CD4-positive, alpha-beta memory T cell (primary cell): ENCODE measurements at places on chromosomes 6 and 20.

DNA sequence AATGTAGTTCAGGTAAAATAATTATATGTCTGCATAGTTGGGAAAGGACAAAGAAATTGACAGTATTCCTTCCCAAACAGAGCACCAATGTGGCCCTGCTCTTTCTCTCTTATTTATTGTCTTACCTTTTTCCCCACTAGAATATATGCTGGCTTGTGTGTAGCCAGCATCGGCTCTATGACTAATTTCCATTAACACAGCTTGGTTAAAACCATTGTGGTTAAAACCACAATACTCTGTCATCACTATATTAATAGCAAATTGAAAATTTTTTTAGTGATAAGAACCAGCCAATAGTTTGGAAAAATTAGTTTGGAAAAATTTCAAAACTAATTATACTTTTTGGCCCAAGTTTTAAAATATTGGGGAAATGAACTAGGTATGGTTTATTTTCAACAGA lies 535.1 kb downstream of the UTRN start:
- no peak for DNase-seq

- no peak for DNase-seq
Observed at GRCh38 chr20:50728981-50729874, 2.2 kb upstream of the PARD6B start.

DNA sequence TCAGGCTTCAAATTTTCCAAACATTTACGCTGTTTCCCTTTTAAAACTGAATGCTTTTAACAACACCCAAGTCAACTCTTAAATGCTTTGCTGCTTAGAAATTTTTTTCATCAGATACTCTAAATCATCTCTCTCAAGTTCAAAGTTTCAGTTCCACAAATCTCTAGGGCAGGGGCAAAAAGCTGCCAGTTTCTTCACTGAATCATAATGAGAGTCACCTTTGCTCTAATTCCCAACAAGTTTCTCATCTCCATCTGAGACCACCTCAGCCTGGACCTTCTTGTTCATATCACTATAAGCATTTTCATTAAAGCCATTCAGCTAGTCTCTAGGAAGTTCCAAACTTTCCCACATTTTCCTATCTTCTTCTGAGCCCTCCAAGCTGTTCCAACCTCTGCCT lies 69.1 kb downstream of the RNF217 start:
- no peak for DNase-seq

DNA sequence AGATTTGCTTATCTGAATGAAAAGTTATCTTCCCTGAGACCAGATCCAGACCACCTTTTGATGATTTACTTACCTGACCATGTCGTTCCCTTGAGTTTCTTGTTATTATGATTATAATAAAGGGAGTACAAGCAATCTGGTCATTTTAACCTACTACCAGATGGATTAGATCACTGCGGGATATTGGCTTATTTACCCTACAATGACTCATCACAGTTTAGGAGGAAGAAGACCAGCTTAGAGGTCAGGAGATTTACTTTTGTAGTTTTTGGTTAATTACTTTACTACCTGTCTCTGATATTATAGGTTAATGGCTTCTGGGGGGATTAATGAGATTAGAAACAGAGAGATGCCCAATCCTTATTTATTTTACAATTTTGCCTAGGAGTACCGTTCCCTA lies 10.7 kb downstream of the PKIB start:
- DNase-seq = no peak

DNA sequence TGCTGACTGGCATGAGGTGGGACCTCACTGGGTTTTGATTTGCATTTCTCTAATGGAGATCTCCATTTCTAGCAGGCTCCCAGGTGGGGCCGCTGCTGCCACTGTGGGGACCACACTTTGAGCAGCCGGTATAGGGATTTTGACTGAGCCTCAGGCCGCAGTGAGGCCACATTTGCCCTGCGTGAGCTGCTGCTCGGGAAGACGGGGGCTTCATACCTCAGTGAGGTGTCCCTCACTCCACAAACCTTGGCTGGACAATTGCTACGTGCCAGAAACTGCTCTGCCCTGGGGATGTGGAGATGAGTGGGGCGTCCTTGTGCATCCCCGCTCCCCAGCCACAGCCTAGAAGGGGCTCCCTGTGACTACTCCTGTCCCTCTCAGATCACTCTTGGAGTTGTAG lies 134.3 kb downstream of the ANKRD60 start:
- no peak for DNase-seq

DNA sequence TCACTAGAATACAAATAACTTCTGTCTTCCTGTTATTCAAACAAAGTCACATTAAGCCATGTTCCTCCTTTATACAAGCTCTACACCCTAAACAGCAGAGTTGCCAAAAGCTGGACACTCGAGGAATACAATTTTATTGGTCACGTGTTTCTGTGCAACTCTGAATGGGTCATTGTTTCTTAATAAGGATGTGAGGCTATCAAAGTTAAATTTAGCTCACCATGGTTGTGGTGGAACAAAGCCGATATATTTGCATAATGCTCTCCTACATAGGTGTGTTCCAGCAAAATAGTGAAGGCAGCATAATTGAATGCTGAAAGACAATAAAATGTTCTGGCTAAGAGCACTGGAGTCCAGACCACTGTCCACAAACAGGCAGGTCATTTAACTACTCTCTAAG lies 36.9 kb upstream of the CD2AP start:
- no peak for DNase-seq

GRCh38 chr6:141303907-141304306 lies 828.8 kb upstream of the GJE1 start:
- DNase-seq = no peak

DNA sequence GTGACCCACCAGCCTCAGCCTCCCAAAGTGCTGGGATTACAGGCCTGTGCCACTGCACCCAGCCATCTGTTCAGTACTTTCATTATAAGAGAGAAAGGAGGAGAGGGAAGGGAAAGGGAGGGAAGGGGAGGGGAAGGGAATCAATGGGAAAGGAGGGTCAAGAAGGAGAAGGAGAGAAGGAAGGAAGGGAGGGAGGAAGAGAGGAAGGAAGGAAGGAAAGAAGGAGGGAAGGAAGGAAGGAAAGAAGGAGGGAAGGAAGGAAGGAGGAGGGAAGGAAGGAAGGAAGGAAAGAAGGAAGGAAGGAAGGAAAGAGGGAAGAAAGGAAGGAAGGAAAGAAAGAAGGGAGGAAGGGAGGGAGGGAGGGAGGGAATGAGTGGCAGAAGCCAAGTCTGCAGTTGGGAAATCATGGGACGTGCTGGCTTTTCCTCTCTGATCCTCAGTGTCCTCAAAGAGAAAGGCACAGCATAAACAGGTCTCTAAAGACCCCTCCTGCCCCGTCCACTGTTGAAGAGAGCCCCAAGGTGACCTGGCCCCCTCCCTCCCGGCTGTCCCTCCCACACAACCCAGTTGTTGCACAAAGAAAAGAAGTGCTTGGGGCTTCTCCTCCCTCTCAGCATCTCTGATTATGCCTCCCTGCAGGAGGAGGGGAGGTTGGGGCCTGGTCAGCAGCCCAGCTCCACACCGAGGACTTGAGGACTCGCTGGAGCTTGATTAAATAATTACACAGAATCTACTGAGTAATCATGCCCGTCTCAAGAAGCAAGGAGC lies 69.1 kb upstream of the TOP1 start:
- DNase-seq = no peak

- DNase-seq = no peak
Observed at GRCh38 chr6:77313595-77313994, 149.7 kb downstream of the HTR1B start.

GRCh38 chr6:91317247-91317835 lies 730.5 kb upstream of the MAP3K7 start:
- no peak for DNase-seq

DNA sequence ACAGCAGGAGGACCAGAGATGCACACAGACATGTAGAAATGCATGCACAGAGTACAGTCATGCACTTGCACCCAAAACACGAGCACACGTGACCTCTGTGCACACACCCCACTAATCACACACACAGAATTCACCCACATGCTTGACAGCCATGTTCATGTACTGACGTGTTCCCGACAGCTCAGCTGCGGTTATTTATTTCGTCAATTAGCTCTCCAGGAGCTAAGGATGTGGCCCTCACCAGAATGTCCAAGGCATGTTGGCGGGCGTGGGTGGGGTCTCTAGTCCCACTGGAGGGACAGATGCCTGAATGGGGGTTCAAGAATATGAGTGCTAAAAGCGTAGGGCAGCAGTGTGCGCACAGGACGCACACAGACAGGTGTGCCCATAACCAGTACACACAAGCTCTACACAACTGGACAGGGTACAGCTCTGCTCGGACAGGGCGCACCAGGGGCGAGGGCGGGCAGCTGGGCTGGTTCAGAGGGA lies 571 bp upstream of the PRPF6 start:
- peak; percentile 52 for DNase-seq

- no peak for DNase-seq
Observed at GRCh38 chr6:23388086-23388783, 737.8 kb upstream of the NRSN1 start.

DNA sequence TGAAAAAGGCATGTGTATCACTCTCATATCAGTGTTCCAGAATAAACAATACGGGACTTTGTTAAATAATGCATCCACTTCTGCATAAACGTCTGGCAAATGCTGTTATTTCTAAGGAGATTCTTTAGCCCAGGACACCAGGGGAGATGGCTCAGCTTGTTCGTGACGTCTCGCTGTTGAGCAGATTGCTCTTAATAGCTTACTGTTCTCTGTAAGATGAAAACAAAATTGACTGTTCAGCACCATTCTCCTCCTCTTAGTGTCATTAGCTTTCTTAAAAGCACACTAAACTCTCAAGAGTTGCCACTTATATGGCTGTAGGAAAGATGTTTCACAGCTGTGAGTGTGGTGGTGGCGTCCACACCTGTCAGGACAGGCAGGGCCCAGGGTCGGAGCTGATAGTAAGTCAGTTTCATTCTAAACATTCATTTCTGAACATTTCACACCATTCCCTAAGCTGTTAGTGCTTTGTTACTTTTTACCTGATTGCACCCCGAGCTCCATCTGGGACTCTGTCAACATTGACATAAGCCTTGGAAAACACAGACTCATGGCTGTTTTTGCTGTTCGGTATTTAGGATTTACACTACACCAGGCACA lies 132.1 kb downstream of the ZDHHC14 start:
- DNase-seq = no peak

- peak; percentile 83 for DNase-seq
Observed at GRCh38 chr20:41003143-41003935, 25.3 kb upstream of the TOP1 start.

DNA sequence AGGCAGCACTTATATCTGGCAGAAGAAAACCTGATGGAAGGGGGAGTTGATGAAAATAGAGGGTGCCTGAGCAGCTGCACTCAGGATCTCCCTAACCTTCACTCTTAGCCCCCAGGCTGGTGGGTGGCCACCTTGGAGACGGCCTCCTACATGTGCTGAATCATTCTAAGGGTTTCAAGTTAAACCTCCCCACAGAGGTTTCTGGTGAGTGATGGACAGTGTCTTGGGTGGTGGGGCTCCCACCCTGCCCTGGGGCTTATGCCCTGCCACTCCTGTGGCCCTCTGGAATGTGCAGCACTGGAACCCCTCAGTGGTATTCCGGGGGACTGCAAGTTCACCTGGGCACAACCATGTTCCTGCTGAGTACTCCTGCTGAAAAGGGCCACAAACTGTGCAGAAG lies 357.2 kb downstream of the CD83 start:
- no peak for DNase-seq

- DNase-seq = no peak
Observed at GRCh38 chr6:113881478-113881980, 24.4 kb downstream of the MARCKS start.

- no peak for DNase-seq
Observed at GRCh38 chr20:34970193-34970840, 14.6 kb downstream of the MYH7B start.

DNA sequence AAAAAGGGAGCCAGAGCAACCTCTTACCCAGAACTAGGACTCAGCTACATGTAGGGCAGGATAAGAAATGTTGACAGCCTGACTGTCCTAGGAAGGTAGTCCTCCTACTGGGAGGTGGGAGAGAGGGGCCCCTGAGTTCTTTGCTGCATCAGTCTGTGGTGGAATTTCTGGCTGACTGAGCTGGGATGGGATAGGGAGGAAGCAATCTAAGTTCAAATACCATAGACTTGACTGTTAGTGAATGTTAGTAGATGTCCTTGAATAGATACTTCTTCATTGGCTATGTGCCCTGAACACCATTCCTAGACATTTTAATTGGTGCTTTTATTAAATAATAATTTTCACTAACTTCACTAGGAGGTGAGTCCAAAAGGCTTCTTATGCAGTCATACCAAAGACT lies 1343.6 kb upstream of the CITED2 start:
- no peak for DNase-seq

GRCh38 chr20:38294076-38294591 lies 9.8 kb upstream of the BPI start:
- DNase-seq = no peak

GRCh38 chr6:44257025-44257752 lies at the start of gene SLC35B2:
Gene SLC35B2 (minus strand): TSS chr6:44257528. CDS start chr6:44257410, 118 bp downstream.
- peak; percentile 68 for DNase-seq

- no peak for DNase-seq
Observed at GRCh38 chr6:148866657-148867268, 119.9 kb downstream of the UST start.

DNA sequence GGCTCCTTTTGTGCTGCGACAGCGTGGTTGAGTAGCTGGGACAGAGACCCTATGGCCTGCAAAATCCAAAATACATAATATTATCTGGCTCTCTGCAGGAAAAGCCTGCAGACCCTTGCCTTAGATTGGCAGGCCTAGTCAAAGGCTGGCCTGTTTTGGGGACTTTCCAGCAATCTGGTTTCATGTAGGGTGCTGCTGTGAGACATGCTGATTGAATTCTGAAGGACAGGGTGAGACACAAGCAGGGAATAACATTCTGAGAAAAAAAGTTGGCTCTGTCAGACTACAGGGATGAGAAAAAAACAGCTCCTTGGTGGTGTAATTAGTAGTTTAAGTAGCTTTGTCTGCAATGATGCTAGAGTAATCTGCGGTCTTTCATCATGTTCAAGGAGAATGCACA lies 402.7 kb upstream of the AGPAT4 start:
- DNase-seq = no peak

GRCh38 chr6:70180183-70180900 lies 122.5 kb downstream of the COL9A1 start:
- DNase-seq = no peak

- peak; percentile 50 for DNase-seq
Observed at GRCh38 chr6:150622941-150623874, 23.5 kb downstream of the PLEKHG1 start.

DNA sequence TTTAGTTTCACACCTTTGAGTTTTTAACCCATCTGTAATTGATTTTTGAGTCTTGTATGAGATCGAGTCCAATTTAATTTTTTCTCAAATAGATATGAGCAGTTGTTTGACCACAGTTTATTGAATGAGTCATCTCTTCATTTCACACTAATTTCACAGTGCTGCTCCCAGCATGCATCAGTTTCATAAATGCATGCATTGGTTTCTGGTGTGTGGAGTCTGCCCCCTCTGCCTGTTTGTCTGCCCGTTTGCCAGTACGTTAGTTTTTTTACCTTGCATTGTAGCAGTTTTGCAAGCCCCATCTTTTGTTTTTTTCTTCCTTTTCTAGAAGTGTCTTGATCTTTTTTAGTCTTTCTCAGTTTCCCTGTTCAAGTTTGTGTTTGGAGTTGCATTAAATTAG lies 11.9 kb downstream of the SLX4IP start:
- DNase-seq = peak; percentile 31
